Kidney epithelial cell (primary cell): ENCODE measurements at places on chromosomes 3 and 15.

DNA sequence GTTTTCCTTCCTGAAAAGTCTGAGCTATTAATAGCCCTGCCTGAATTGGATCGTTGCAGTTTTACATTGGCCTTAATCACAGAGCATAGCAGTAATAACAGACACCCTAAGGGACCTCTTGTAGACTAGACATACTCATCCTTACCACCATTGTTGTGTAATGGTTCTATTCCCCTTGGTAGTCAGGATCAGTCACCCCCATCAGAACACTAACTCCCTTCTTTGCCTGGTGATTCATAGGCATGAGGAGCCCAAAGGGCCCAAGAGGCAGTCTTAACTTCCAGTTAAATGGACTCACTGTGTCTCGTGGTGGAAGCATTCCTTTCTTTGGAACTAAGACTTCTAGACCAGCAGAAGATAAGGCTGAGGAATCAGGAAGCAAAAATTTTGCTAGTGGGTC, 20.2 kb downstream of the CGGBP1 start:
- peak; percentile 63 for DNase-seq

DNA sequence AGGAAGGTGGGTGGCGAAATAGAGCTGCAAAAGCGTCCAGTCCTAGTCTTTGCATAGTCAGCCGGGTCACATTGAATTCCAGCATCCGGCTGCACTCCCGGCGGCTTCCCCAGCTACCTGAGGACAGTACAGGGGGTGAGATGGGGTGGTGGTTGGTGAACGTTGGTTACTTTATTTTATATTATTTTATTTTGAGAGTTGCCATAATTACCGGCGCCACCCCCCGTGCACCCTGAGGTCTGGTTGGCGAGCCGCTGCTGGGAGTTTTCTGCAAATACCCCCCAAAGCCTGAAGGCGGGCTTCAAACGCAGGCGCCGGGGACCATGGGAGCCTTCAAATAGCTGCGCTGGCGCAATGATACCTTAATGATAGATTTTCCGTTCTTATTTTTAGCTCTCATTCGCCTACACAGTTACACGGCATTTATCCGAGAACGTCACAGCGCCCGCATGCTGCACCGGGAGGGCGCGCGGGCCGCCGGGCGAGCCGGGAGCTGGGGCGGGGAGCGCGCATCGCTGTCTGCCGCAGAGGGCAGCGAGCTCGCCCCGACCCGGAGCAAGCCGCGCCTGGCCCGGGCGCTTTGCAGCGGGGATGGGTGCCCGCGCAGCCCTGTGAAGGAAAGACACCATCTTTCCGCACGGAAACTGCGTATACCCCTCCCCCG, 756 bp upstream of the RASGRF1 start:
- no peak for DNase-seq

- peak; percentile 81 for DNase-seq
These were observed 52.1 kb downstream of the EDEM1 start for GRCh38 chr3:5239602-5240001.

DNA sequence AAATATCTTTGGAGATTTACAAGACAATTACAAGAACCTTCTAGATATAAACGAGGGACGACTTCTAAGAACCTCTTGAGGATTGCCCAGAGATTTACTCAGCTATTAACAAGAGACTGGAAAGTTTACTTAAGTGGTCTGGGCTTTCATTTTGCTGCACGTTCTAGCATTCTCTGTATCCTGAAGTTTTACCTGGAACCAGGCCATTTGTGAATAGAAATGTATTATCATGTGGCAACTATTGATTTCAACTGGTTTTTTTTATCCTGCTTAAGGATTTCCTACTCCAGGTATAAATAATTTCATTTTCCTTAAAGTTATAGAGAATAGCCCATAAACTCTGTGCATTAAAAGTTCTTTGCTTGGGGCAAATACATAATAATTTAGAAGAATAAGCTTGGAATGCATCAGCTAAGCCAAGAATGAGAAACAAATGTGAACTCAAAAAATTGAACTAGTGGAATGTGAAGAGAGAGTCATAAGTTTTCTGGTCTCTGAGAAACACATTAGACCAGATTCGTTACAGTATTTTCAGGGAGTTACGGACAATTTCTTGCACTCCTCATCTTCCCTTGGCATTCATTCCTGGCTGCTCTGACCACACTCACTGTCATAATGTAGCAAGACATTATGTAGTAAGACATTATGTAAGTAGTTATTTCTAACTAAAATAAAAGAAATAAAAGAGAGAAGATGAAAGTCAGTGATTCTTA, 1.3 kb downstream of the AQP9 start:
- DNase-seq = no peak

DNA sequence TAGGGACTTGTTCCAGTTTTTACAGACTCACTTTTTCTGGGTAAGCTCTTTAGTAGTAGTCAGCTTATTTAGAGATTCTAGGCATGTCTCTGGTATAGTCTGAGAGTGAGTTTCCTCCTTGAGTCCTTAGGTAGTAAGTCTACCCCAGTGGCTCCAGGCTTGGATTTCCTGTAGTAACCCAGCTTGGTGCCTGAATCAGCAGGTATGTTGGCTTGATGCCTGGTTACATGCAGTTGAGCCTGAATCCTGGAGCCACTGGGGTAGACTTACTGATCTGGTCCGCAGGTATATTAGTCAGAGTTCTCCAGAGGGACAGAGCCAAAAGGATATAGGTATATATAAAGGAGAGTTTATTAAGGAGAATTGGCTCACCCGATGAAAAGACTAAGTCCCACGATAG, 85.8 kb upstream of the RBMS3 start:
- DNase-seq = no peak

GRCh38 chr3:43343185-43343584, 56.8 kb downstream of the SNRK start:
- DNase-seq = no peak

- no peak for DNase-seq
These were observed 47.4 kb downstream of the CBLB start for GRCh38 chr3:105821433-105821832.

- DNase-seq = no peak
These were observed 21.4 kb upstream of the ZBED2 start for GRCh38 chr3:111616417-111617105.

GRCh38 chr15:63986185-63986680, 60.1 kb downstream of the DAPK2 start:
- no peak for DNase-seq

GRCh38 chr3:88779482-88779881, 327.9 kb upstream of the EPHA3 start:
- no peak for DNase-seq

GRCh38 chr3:12317914-12318313, 29.0 kb downstream of the PPARG start:
- no peak for DNase-seq

- DNase-seq = no peak
These were observed 32.6 kb downstream of the RBM5 start for GRCh38 chr3:50121072-50122032.

- no peak for DNase-seq
These were observed 12.1 kb downstream of the CSNK1G1 start for GRCh38 chr15:64343841-64344240.

- no peak for DNase-seq
These were observed 1.2 kb downstream of the KLF13 start for GRCh38 chr15:31327669-31328427.

DNA sequence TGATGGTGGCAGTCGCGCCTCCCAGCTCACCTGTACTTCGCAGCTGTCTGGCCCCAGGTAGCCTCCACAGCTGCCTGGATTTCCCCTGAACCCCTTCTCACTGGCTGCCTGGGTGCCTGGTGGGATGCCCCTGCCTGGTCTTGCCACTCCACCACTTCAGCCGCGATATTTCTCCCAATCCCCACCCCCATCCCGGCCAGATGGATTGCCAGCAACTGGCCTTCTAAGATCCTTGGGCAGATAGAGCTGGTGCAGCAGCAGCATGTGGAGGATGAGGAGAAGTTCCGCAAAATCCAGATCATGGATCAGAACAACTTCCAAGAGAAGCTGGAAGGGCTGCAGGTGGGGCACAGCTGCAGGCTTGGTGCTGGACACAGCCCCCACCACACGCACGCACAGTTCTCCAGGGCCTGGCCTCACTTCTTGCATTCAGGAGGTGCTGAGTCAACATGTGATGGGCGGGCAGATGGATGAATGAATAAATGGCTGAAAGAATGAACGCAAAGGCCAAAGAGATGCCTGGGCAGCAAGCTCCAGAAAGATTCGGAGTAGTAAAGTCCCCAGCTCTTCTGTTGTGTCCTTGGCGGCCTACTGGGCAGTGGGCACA, 35.7 kb downstream of the DNAH1 start:
- DNase-seq = no peak

DNA sequence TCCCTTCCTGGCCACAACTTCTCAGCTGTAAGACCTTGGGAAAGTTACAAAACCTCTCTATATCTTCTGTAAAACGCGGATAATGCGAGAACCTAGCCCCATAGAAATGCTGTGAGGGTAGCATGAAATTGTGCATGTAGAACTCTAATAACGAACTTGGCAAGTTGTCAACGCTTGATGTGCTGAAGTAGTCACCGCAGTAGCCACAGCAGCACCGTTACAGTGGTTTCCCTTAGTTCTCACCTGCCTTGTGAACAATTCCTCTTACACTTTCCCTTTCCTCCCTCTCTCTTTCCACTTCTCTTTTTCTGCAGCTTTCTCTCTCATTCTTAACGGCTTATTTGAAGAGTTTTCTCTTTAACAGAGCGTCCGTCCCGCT, 447 bp upstream of the SHQ1 start:
- DNase-seq = no peak

DNA sequence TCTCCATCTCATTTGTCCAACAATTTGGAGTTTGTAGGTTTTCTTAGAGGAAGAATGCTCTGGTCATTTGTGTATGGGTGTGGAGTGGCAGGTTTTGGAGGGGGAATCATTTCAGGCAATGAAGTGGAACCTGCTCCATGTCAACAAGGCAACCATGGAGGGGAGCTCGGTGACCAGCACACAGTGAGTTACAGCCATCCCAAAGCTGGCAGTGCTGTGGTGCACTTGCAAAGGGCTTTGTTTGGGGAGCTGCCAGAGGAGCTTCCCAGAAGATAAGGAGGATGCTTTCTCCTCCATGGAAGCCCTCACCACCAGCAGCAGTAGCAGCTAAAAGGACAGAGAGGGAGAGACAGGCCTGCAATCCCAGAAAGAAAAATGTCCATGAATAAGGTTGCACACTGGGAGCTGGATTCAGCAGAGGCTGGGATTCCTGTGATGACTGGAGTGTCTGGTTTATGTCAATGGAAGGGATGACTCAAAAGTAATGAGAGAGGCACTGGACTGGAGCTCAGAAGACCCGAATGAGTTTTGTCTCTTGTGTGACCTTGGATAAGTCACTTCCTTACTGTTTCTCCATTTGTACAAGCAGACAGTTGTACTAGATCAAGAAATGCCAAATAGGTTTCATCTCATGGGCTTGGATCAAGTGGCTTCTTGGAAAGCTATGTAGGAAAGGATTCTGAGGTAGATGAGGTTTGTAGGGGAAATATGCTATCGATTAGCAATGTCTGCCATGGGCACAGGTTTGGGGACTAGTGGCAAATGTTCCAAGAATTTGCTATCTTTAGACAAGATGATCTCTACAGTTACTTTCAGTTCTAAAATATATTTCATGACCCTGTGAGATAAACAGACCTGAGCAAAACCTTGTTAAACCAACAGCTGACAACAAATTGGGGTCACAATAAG, 27.2 kb upstream of the UBE2Q2 start:
- DNase-seq = no peak

- DNase-seq = no peak
These were observed 511.1 kb upstream of the UBE2E2 start for GRCh38 chr3:22691856-22692628.

- DNase-seq = no peak
These were observed 628.5 kb downstream of the GRM7 start for GRCh38 chr3:7489417-7489816.

DNA sequence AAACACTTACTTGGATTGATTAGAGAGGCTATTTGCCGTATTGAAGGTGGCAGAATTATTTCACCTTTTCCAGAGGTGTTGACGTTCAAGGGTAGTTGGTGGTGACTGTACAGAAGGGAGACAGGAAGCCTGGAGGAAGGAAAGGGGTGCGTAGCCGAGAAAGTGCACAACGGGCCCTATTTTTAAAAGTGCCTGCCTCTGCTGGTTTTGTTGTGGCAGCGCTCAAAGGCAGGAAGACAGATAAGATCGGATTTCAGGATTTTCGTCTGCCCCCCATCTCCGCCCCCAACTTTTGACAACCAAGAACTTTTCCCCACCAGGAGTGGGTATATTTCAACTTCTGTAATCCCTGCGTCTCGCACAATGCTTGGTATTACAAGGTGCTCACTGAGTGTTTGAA, 38.5 kb downstream of the SMAD3 start:
- no peak for DNase-seq

DNA sequence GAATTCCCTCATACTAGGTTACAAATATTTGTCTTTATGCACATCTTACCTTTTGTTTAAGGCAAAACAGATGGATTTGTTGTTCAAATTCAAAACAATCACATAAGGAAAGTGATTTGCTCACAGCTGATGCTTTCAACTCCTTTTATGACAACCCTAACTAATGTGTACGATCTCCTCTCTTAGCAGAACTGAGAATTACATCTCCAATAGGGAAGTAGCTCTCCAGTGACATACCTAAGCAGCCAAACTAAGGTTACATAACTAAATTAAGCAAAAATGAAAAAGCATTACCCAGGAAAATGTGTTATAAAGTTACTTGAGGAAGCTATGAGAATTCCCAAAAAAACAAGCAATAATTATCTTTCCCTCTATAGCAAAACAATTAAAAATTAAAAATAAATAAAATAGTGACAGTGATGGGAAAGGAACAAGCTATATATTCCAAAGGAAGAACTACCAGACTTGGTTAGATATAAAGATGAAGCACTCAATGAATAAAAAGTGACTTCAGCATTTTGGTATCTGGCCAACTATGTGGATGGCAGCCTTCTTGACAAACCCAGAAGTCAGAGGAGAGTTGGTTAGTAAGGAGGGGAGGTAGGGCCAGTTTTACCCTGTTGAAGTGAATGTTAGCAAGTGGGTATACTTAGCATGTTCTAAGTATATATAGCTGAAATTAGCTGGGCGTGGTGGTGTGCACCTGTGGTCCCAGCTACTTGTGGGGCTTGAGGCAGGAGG, 32.4 kb downstream of the PEAK1 start:
- no peak for DNase-seq

DNA sequence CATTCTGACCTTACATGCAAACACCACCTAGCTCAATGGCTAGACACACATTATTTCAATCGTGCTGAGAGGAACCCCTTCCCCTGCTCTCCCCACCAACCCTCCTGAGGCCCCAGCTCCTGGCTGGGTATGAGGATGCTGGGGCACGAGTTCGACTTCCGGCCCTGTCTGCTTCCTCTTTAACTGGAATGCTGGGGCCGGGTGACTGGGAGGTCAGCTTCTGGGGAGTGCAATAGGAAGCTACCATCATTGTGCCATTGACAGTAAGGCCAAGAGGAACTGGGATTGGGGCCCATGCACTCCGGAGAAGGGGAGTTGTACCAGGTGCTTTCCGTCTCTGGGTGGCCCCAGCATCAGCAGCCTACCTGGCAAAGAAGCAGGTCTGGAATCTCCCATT, 15.6 kb upstream of the TLE3 start:
- DNase-seq = no peak

- peak; percentile 78 for DNase-seq
These were observed 54.1 kb downstream of the ITGB5 start for GRCh38 chr3:124832782-124833709.

- DNase-seq = no peak
These were observed 154.4 kb downstream of the PEX5L start for GRCh38 chr3:179882292-179882691.
